ENCODE measurements at places on chromosomes 1 and 21.

DNA sequence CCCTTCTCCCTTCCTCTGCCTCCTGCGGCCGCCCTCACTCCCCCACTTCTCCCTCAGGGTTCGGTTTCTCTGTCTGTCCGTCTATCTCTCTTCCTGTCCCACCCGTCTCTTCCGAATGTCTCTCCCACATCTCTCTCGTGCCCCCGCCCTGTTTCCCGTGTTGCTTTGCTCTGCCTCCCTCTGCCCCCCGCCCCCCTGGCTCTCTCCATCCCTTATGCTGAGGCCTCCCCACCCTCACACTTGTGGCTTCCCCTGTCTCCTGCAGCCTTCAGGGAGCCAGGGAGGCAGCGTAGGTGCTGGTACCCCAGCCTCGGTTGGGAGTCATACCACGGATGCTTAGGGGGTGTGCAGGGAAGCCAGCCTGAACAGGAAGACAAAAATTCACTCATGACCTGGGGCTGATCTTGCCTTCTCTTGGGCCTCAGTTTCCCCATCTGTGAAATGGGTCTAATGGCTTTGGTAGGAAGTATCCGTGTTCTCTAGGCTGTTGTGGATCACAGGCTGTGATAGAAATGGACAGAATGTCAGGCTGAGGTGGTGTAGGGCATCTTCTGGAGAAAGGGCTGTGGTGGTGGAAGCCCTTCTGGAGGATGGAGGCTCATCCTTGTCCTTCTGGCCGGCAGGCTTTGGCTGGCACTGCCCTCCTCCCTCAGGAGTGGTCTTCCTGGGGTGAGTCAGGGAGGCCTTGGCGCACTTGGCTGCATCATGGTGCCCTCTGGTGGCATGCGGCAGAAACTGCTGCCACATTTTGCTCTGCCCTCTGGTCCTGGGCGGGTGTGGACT, 55.5 kb downstream of the FOXO6 start:
- DNase-seq: peak; percentile 81

DNA sequence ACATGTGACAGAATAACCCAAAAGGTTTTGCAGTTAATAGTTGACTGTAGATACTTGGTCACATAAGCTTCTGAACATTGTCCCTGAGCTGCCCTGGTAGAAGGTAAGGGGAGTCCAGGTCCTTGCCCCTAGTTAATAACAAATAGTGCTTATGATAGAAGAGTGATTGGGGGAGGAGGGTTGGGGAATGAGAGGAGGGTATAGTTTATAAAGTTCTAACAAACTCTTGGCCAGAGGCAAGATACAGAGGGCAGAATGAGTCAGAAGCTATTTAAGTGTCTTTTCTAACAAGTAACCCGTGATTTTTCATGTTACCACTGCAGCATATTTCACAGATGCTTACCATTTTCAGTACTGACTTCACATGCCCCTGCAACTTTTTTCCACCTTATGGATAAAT, 26.7 kb upstream of the MYOCOS start:
- DNase-seq: no peak

DNA sequence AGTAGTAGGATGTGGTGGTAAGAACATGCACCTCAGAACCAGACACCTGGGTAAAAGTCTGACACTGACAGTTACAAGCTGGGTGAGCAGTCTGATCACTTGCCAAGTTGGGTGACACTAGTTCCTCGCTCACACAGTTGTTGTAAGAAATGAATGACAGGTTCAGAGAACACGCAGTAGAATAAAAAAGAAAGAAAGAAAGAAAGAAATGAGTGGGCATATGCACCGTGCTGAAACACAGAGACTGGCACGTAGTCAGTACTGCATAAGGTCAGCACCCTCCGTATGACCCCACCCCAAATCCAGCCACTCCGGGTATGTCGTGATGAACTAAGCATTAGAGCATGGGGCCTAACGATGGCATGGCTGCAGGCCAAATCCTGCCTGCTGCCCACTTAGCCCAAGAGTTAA, 90.6 kb downstream of the GLUL start:
- DNase-seq: no peak

DNA sequence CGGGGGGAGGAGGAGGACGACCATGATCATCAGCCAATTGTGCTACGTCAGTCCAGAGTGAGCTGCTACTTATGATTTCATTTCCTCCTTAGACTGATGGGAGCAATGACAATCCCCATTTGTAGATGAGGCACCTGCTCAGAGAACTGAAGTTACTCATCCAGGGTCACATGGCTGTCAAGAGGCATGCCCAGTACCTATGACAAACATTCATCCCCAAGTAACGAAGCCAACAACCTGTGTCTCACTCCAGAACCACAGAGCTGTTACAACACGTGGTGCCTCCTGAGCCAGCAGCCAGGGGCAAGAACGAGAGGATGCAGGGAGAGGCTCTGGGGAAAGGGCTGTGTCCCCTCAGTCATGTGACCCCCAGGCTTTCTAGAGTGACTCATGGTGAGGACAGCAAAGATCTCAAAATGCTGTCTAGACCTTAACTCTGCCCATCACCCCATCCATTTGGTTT, 93.6 kb downstream of the SIM2 start:
- DNase-seq: no peak

- DNase-seq: no peak
These were observed 152.8 kb downstream of the TTLL7 start for GRCh38 chr1:83846138-83846537.
